ENCODE measurements at places on chromosomes 5 and 9.

GRCh38 chr9:79263628-79264027 lies 308.1 kb upstream of the TLE4 start:
- no peak for DNase-seq

DNA sequence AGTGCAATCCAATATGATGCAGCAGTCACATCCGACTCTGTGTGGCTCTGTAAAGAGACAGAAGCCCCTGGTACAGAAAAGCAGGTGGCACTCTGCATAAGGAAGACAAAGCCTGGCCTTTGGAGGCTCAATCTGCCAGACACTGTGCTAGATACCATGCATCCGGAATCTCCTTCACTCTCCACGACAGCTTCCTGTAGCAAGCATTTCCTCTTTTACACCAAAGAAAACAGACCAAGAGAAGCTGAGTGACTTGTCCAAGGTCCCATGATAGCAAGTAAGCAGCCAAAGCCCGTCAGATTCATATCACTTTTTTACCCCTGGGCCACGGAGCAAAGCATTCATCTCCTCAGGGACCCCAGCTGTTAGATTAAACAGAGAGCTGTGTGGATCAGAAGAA lies 64.2 kb upstream of the SMIM23 start:
- DNase-seq = no peak

- no peak for DNase-seq
Measured at GRCh38 chr9:91465420-91465819, 41.8 kb upstream of the NFIL3 start.

DNA sequence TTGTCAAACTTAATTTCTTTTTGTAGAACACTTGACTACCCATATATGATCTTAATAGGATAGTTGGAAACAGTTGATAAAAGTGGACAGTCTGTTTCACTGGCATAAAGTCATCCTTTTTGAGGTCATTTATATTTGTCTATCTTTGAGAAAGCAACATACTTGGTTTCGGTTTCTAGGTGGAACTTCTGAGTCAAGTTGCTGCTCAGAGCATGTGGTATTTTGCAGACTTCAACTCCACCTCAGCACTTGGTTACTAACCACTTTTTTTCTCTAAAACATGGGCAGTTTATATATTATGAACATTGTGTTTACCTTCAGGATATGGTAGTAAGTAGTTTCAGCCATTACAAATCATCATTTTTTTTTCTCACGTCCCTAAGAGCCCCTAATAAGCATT lies 1749.0 kb upstream of the C9orf72 start:
- no peak for DNase-seq

- DNase-seq = no peak
Measured at GRCh38 chr5:98248949-98249348, 524.5 kb upstream of the RGMB start.
